Kidney tubule cell (primary cell): ENCODE measurements at places on chromosomes 7 and 10.
A peak's percentile ranks its signal among the peaks of the same experiment; 100 is the strongest.

- peak; percentile 65 for DNase-seq
Measured at GRCh38 chr10:116417821-116418220, 9.8 kb upstream of the PNLIPRP3 start.

- DNase-seq = no peak
Measured at GRCh38 chr7:41415471-41416207, 287.3 kb downstream of the INHBA start.

- no peak for DNase-seq
Measured at GRCh38 chr10:106914016-106914415, 250.5 kb downstream of the SORCS1 start.

DNA sequence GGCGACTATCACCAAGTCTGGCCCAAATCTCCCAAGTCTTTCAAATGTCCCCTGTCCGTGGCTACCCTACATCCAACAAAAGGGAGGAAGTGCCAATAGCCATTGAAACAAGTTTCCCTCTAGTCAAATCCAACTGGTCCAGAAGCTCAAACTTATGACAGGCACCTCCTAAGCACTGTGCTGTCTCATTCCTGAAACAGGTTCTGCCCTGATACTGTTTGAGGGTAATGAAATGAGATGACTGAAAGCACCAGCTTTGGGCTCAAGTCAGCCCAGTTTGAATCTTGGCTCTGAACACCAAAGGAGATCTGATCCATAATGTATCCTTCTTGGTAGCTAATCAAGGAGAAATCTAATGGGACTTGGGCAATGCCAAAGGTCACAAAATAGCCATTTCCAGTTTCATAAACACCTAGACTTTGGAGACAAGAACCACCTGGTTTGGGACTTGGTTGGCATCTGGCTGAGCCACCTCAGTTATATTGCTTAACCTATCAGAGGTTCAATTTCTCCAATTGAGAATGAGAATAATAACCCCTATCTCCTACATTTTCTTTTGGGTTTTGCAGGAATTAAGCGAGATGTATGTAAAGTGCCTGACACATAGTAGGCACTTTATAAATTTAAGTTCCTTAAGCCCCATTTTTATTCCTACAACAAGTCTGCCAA is 34.7 kb upstream of the ARID5B start:
- DNase-seq = no peak

GRCh38 chr10:14879124-14879927 is 660 bp downstream of the SUV39H2 start:
- DNase-seq = peak; percentile 55

GRCh38 chr7:240887-241421 is 48.6 kb downstream of the FAM20C start:
- peak; percentile 48 for DNase-seq

DNA sequence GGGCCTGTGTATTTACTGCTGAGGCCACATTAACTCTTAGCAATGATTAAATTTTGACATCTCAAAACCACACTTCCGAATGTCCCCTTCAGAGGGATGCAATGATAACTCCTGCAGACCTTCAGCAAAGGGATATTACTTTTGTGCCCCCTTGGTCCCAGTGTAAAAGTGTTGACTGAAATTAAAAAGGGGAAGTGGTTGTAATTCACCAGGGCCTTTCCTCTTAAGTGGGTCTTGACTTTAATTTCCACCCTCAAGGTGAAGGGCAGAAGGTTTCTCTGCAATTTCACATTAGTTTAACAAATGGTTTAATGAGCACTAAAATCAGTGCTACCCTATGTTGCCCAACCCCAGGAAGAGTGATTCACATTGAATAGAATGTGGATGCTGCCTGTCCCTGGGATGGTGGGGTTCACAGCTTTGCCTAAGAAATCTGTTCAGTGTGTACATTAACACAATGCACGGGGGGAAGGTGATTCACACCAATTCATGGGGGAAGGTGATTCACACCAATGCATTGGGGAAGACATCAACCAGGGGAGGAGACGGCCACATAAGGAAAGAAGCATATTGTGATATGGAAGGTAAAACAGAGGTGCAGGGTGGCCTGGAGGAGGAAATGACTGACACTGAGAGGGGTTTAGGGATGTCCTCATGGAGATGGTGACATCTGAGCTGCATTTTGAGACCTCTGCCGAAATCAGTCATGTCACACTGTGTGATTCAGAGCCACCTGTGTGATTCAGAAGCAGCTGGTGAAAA is 19.4 kb upstream of the TNS3 start:
- peak; percentile 91 for DNase-seq

DNA sequence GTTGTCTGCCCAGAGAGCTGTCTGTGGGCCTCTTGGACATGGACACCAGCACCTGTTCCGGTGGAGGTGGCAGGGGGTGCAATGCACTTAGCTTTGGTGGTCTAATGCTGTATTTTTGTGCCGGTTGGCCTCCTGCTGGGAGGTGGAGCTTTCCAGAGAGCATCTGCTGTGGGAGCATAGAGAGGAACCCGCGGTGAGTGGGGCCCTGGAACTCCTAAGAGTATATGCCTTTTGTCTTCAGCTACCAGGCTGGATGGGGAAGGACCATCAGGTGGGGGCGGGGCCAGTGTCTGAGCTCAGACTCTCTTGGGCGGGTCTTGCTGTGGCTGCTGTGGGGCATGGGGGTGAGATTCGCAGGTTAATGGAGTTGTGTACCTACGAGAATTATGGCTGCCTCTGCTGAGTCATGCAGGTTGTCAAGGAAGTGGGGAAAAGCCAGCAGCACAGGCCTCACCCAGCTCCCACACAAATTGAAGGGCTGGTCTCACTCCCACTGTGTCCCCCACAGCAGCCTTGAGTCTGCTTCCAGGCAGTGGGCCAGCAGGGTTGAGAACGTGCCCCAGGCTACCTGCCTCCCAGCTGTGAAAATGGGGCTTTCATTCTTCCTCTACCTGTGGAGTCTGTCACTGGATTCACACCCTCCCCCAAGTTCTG is 29.0 kb downstream of the JAKMIP3 start:
- peak; percentile 65 for DNase-seq

DNA sequence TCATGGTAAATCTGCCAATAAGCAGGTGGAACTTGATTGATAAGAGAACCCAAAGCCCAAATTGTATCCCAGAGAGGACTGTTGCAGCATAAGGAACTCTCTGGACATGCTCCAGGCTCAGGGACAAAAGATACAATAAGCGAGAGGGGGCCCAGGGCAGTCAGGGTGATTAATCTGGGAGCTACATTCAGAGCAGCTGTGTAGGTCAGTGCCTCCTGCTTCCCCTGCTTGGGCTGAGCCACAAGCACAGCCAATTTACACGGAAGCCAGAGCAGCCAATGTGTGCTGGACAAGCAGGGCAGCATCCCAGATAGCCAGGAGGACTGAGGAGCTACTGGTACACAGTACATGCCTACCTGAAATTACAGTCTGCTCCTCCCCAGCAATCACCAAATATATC is 24.2 kb downstream of the MYPN start:
- no peak for DNase-seq

- no peak for DNase-seq
Measured at GRCh38 chr7:75878312-75878768, 494 bp upstream of the RHBDD2 start.

DNA sequence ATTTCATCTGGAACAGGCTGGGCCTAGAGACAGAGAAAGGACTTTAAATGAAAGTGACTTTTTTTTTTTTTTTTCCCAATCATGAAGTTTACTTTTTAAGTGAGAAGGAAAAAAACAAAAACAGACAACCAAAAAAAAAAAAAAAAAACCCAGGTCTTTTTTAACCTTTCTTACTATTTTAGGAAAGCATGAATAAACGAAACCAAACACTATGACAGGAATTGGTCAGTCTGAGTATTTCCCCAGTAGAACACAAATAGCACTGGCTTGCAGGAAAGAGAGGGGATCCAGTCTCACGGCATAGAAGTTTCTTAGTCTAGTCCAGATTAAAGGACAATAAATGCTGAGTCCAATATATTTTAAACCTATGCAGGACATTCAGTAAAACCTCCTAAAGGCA is 180.5 kb upstream of the CCDC6 start:
- DNase-seq = no peak

DNA sequence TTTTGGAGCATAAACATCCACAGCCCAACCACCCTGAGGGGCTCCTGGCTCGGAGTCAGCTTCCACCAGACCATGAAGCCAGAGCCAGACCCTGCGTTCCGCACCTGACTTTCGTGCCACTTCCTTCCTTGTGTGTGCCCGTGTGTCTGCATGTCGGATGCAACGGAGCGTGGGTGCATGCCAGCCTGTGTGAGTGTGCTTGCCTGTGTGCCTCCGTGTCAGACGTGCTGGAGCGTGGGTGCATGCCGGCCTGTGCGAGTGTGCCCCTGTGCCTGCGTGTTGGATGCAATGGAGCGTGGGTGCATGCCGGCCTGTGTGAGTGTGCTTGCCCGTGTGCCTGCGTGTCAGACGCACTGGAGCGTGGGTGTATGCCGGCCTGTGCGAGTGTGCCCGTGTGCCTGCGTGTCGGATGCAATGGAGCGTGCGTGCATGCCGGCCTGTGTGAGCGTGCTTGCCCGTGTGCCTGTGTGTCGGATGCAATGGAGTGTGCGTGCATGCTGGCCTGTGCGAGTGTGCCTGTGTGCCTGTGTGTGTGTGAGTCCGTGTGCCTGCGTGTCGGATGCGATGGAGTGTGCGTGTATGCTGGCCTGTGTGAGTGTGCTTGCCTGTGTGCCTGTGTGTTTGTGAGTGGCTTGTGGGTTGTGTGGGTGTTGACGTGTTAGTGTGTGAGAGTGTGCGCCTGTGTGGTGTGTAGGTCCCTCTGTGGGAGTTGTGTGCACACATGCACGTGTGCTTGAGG is 28.1 kb upstream of the KNDC1 start:
- peak; percentile 74 for DNase-seq

- DNase-seq = no peak
Measured at GRCh38 chr10:78389419-78389818, 355.8 kb downstream of the RPS24 start.

DNA sequence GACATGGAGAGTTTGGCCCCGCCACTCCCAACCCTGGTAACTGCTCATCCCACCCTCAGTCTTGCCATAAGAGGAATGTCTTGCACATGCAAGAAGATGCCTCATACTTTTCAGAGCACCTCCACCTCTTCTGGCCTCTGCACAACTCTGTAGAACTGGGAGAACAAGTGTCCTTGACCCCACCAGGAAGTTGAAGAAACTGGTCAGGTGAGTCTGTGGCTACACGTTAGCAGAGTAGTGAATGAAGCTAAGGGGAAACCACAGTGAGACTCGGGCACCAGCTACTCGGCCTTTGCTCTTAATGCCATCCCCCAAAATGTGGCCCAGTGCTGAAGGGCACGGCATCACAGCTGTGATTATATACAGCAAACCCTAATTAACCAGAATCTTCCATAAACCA is 110.1 kb downstream of the ARID5B start:
- no peak for DNase-seq

DNA sequence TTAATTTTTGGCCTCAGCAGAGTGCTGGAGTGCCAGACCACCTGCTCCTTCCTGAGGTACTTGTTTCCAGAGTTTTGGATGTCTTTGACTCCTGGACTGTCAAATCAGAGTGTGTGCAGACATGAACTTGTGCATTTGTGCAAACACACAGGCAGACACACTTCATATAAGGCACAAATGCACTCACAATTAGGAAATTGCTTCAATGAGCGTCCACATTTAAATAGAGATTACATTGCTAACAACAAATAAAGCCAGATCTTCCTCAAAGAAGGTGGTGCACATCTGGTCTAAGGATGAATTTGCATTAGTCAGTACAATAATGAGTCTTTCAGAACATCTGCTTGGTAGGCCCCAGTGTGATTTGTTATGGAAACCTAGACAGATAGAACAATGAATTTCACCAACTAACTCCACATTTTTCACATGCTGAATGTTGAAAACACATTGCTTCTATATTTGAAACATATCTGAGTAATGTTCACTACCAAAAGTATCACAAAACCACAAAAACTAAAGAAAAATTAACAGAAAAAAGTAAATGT is 266.7 kb upstream of the INHBA start:
- DNase-seq = no peak

GRCh38 chr7:142774826-142775225 is 4.1 kb downstream of the PRSS2 start:
- DNase-seq = peak; percentile 54

- no peak for DNase-seq
Measured at GRCh38 chr7:15209429-15209828, 306.9 kb upstream of the DGKB start.

GRCh38 chr7:137231167-137231566 is 112.4 kb downstream of the PTN start:
- DNase-seq = no peak

DNA sequence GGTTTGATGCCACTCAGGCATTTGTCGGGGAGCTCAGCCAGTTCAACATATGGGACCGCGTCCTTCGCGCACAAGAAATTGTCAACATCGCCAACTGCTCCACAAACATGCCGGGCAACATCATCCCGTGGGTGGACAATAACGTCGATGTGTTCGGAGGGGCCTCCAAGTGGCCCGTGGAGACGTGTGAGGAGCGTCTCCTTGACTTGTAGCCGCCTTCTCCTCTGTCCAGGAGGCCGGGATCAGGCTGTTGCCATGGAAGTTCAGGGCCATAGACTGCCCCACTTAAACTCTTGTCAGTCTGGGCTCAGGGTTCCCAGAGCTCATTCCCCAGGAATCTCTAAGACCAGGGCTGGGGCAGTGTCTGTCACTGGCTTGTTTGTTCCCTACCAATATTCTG is 11.3 kb downstream of the NPTX2 start:
- no peak for DNase-seq

DNA sequence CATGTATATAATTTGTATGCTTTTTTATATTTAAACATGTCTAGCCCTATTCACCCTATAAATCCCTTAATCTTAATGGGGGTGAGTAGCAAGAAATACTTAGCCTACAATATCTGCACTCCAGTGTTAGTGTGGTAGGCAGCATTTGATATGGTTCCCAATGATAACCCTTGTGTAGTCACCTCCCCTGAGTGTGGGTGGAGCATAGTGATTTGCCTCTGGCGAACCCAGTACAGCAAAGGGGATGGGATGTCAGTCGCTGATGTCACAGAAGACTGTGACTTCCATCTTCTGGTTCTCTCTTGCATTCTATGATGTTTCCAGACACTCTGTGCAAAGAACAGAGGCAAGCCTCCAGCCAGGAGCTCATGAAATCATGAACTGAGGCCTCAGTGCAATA is 211.2 kb downstream of the CRPPA start:
- DNase-seq = no peak

- no peak for DNase-seq
Measured at GRCh38 chr7:30998180-30998579, 34.4 kb downstream of the GHRHR start.

GRCh38 chr10:58696736-58697135 is 184.1 kb downstream of the BICC1 start:
- no peak for DNase-seq

- no peak for DNase-seq
Measured at GRCh38 chr7:29798422-29798821, 7.9 kb upstream of the WIPF3 start.

- DNase-seq = no peak
Measured at GRCh38 chr7:46150202-46150601, 229.1 kb upstream of the IGFBP3 start.

DNA sequence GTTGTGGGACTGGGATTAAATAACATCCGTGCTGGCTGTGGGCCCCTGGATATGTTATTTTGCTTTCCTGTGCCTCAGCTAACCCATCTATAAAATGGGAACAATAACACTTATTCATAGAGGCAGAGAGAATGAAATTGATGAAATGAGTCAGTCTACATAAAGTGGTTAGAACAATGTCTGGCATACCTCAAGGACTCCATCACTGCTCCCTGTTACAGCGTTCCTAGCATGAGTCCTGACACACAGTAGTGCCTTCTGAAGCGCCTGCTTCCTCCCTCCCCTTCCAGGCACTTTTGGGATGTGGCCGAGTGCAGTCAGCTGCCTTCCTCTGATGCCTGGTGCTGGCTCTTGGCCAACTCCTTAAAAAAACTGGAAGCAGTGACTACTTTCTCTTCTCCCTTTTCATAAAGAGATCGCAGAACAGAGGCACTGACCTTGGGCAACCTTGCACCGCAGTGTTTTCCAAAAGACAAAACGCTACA is 108.4 kb upstream of the ZMIZ1 start:
- peak; percentile 95 for DNase-seq
